ENCODE measurements at places on chromosomes 3 and 15.

DNA sequence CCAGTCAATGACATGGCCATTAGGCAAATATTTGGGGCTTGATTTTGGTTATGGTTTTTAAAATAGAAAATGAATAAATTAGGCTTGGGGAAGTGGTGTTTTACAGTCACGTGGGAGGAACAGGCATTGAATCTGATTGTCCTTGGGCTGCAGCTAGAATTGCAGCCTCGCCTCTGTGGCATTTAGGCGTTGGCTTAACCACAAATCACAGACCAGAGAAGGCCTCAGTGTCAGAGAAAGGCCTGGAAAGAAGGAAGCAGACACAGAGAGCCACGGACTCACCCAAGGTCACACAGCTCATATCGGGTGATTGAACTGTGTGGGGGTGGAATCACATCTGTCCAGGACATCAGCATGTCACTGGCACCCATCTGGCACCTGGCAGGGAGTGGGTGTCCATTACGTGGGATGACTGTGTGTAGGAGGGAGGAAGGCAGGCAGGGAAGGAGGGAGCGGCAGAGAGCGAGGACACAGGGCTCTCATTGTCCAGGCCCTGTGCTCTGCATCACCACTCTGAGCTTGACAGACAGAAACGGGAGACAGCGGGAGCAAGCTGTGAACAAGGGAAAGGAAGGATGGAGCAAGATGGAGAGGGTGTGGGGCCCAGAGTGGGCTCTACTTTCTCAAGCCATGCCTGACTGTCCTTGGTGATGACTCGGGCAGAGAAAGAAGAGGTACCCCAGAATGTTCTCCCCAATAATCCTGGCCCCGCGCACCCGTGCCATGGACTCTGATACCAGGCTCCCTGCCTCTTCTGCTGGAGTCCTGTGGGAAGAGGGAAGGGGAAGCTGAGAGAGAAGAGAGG is 186.4 kb downstream of the FAM43A start:
- no peak for DNase-seq

DNA sequence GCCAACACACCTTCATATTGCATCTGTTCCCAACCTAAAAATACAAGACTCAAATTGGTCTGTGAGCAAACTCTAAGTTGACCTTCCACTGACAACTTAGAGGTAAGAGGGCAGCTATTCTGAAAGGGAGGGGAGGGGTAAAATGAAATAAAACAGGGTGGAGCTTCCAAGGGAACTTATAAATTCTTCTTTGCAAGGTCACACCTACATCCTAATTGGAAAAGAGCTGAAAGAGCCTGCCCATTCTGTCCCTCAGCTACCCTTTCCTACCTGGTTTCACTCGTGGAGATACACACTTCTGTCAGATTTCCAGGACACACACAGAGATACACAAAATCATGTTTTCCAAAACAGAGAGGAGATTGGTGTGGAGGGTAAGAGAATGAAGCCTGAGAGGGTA is 1.0 kb downstream of the ILDR1 start:
- no peak for DNase-seq

- DNase-seq: no peak
These were observed 657.5 kb downstream of the GRM7 start for GRCh38 chr3:7518456-7518855.

- DNase-seq: no peak
These were observed 30.4 kb downstream of the ATG3 start for GRCh38 chr3:112531358-112531781.

DNA sequence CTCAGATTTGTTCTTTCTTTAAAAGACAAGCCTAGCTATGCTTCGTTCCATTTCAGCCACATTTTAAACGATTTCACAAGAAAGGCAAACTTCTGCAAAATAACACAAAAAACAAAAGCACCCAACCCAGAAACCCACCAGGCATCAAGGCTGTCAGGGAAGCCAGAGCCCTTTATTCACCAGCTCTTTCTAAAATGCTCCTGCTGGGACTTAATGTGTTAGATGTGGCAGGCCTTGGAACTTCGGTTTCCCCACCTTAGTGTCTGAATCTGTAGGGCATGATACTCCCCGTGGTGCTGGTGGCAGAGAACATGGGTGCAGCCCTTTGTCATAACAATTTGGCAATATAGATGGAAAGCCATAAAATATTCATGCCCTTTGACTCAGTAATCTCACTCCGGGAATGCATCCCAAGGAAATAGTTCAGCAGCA is 56.8 kb upstream of the LCTL start:
- DNase-seq: no peak

GRCh38 chr3:141127344-141128125 is 76.4 kb downstream of the SPSB4 start:
- no peak for DNase-seq

GRCh38 chr3:8446845-8447244 is 54.8 kb upstream of the LMCD1 start:
- no peak for DNase-seq

- DNase-seq: no peak
These were observed 918.8 kb downstream of the CADM2 start for GRCh38 chr3:85877631-85878030.

DNA sequence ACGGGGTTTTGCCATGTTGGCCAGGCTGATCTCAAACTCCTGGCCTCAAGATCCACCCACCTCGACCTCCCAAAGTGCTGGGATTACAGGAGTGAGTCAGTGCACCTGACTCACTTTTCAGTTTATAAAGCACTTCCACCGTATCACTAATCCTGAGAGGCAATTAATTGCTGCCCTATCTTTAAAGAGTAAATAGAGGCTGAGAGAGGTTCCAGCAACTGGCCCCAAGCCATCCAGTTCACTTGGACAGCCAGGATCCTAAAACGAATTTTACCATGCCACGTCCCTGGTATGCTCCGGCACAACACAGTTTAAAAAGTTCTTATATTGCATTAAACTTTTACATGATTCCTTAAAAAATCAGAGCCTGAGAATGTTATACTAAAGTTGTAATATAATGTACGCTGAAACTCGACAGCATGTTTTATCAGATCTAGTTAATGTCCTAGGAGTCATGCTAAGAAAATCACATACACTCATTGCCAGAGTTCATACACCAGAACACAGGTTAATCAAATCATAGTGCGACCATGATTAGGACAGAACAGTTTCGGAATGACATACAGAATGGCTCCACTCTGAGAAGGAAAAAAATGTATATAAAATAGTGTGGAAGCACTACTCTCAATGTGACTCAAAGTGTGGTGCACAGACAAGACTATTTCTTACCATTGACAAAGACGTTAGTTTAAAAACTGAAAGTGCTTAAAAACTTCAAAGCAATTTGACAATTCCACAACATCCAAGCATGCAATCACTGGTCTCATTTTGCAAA is 125.4 kb downstream of the ULK4 start:
- no peak for DNase-seq

DNA sequence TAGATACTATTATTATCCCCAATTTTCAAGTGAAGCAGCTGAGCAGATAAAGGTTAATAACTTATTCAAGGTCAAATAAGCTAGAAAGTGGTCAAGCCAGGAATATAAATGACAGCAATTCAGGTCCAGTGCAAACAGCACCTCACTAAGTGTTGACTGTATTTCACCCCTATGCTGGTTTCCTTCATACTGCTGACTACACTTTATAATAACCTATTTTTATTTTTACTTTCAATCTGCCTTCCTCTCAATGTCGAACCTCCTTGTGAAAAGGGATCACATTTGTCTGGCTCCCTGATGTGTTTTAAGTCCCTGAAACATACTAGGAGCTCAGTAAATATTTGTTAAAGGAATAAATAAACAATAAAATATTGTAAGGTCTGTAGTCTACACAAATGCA is 146.1 kb downstream of the NAALADL2 start:
- DNase-seq: no peak

DNA sequence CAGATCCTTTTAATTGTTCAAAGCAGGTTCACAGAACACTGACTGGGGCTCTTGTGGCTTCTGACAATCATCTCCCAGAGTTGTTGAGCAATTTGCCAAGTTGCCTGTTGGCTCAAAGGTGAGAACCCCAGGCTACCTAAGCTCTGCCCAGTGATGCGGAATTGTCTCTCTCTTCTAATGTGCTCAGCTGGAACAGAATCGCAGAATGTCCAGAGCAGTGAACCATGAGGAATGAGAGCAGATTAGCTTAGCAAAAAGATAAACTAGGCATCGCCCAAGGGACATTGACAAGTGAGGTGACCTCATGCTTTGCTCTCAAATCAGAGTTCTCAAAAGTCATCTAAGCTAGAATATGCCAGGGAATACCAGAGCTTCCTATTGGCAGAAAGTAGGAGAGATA is 148.1 kb downstream of the WDR76 start:
- no peak for DNase-seq

DNA sequence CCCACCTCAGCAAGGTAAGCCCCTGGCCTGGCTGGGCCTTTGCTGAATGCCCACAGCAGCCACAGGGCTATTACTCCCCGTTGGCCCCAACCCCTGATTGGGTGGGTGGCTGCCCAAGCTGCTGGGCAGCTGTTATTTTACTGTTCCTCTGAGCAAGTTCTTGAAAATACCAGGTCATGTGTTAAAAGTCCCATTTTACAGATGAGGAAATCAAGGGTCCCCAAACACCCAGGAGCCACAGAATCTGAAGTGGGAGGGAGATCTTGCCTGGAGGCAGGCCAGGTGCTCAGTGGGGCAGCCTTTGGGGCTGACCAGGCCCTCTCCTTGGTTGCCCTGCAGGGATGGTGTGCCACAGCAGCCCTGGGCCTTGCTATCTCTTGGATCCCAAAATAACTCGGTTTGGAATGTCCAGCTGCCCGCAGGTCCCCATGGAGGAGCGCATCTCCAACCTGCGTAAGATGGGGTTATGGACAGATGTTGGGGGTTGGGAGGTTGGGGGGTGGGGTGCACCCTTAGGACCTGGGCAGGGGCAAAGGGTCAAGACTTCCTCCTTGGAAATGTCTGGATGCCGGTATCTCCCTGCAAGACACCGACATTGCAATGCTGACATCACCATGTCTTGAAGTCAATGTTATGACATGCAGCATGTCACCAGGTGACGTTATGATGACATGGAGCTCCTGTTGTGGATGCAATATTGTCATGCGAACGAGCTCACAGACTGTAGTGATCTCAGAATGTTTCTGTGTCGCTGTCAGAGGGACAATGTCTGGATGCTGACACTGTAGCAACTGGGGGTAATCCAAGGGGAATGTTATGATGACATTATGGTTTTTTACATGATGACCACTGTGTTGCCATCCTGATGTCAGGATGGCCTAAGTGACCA is 13.3 kb upstream of the CSPG4 start:
- DNase-seq: no peak

DNA sequence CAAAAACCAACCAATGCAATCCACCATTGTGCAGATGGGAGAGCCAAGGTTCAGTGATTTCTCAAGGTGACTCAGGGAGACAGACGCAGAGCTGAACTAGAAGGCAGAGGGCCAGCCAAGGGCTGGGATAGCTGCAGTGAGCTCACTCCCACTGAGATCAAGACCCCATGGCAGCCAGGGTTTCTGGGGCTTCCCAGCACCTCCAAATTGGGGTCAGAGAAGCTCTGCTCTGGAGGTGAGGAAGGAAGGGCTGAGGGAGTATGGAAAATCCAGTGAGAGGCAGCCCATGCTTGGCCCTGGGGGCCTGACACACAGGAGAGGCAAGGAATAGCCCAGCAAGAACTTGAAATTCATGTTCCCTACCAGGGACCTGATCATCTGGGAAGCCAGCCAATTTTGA is 61.0 kb downstream of the ISG20 start:
- no peak for DNase-seq

DNA sequence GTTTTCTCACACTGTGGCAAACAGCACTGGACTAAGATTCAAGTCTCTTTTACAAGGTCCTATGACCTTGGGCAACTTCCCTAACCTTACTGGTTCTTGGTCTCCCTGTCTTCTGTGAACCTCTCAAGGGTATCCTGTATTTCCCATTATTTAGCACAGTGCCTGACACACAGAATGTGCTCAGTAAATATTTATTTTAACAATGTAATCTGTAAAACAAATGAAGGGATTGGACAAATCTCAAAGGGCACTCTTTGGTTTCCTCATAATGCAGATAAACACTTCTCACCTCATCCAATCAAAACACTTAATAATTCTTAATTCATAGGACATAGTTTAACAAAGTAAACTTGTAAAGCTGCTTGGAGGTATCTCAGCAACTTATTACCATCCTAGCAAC is 12.8 kb downstream of the NUDT16 start:
- DNase-seq: no peak

- no peak for DNase-seq
These were observed 164.3 kb upstream of the LRIG1 start for GRCh38 chr3:66665021-66665695.

- DNase-seq: no peak
These were observed 294.2 kb upstream of the TBL1XR1 start for GRCh38 chr3:177491296-177492032.

DNA sequence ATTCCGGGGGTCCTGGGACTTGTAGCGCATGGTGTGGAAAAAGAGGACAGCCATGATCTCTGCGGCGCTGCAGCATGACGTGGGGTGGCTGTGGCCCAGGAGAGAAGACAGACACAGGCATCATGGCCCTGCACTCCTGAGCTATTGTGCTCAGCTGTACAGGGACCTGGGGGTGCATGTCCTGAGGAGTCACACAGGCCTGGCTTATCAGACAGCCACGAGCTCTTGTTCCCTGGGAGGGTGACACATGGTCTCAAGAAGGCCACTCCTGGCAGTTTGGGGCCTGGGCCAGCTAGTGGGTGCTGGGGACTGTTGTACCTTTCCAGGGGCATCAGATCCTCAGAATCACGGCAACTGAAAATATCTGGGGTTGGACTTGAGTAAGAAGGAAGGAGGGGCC is 13.7 kb downstream of the TKT start:
- DNase-seq: no peak

- DNase-seq: no peak
These were observed 16.8 kb downstream of the UBE2E1 start for GRCh38 chr3:23822559-23822958.

GRCh38 chr3:174035328-174035886 is 637.9 kb downstream of the NLGN1 start:
- DNase-seq: no peak

GRCh38 chr3:30102356-30102755 is 504.0 kb upstream of the TGFBR2 start:
- DNase-seq: no peak

GRCh38 chr3:61157414-61157813 is 93.8 kb downstream of the FHIT start:
- no peak for DNase-seq

GRCh38 chr15:42024303-42024702 is 3.5 kb upstream of the PLA2G4E start:
- no peak for DNase-seq

GRCh38 chr15:60972301-60972700 is 256.8 kb downstream of the RORA start:
- no peak for DNase-seq

DNA sequence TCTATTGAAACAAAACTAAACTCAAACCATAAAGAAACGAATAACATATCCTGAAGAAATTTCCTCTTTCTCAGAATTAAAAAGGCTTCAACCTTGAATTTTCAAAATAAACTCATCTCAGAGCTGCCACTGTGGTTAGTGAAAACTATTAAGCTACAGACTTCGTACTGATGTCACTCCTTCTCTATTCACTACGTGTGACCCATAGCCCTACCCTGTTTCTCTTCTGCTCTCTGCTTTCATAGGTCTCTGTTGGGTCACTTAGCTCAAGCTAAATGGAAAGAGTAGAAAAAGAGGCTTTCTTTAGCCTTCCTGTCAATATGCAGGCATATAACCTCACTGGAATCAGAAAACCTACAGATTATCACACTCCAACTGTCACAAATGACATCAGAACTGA is 126.6 kb upstream of the MME start:
- DNase-seq: no peak
